ENCODE measurements at places on chromosomes 7 and 10.

GRCh38 chr10:128914681-128915080, 552.4 kb upstream of the MGMT start:
- no peak for DNase-seq

DNA sequence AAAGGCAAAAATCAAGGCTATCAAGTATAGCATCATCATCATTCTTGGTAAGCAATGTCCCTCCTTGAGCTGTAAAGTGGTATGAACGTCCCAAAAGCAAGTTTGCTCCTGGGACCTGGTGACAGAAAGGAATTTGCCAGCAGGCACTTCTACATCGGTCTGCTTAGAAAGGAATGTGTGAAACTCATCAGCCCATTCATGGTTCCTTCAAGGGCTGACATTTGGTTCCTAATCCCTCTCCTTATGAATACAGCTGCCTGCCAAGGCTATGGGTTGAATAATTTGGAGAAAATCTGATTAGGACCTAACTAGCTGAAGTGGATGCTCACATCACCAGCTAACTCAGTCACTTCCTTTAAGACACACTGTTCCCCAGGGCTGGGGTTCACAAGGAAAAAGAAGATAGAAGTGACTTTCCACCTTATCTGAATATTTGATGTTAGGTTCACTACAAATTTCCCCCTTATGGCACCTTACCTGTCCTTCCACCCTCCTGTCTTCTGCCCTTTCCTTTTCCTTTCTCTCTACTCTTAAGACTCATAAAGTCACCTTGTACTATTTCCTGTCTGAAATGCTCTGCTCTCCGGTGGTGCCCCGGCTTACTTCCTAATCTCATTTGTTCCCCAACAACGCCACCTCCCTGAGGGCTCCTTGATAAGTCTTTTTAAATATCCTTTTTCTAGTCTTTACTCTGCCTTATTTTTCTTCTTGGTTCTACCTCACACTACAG, 187.1 kb downstream of the NPSR1 start:
- no peak for DNase-seq

DNA sequence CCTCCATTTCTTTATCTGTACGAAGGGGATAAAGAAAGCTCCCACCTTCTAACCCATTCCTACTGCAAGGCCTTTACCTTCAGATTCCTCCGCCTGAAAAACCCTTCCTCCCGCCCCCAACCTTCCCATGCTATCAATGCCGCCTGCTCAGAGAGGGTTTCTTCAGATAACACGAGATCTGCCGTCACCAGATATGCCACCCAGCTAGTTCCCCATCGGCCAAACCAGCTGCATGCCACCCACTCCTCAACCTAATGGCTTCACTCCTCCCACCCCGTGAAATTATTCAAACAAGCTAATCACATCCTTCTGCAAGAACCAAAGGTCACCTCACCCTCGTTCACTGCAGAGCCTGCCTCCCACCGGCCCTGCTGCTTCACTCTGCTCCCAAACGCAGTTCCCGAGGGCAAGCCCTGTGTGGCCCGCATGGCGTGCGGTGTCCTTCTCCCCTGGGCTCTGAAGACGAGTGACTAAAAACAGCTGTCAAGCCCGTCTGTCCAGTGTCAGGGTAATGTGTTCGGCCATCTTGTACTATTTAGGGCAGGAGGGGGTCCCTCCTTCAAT, 46.8 kb upstream of the TMEM213 start:
- DNase-seq = no peak

- peak; percentile 8 for DNase-seq
Measured at GRCh38 chr7:122468945-122469344, 164.4 kb upstream of the FEZF1 start.

DNA sequence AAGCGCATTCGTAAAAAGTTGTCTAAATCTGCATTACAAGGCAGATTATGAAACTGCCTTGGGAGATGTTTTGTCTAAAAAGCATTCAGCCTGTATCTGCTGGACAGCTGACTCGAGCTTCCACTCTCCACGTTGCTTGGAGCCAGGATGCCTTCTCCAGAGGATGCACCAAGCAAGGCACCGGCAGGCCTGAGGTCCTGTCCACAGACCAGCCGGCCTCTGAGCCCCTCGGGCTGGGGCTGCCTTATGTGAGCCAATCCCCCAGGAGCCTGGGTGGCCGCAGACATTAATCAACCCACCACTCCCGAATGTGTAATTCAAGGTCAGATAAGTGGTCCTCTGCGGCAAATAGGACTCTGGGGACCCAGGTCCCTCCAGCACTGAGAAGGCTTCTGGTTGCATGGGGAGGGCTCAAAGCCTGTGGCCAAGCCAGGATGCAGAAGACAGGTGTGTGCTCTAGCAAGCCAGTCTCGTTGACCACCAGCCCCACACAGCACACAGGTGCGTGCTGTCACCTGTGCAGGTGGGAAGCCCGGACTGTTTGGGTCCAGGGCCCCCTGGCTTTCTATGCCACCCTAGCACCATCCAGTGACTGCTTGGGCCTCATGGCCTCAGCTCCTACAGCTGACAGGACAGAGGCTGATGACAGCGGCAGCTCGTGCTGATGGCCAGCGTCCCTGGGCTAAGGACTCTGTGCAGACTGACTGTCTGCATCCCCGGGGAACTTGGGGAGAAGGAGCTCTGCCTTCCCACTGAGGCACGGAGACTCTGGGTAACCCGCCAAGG, 4.8 kb upstream of the RET start:
- no peak for DNase-seq

- peak; percentile 86 for DNase-seq
Measured at GRCh38 chr10:82942286-82943099, 1067.5 kb downstream of the NRG3 start.

- no peak for DNase-seq
Measured at GRCh38 chr7:131606346-131607290, 50.2 kb upstream of the PODXL start.

DNA sequence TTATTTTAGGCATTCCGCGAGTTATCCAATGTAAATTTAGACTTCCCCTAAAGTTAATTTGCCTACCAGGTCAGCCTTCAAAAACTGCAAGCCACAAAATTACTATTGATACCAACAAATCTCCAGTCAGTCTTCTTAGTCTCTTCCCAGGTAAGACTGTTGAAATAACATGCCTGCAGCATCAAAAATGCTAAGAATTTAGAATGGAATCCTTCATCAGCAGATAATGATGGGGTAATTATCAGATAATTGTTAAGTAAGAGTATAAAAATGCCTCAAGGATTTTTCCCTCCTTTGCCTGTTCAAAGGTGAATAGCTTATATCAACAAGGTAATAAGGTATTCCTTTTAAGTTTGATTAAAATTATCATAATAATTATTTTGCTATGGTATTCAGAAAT, 228.5 kb downstream of the BBS9 start:
- no peak for DNase-seq

DNA sequence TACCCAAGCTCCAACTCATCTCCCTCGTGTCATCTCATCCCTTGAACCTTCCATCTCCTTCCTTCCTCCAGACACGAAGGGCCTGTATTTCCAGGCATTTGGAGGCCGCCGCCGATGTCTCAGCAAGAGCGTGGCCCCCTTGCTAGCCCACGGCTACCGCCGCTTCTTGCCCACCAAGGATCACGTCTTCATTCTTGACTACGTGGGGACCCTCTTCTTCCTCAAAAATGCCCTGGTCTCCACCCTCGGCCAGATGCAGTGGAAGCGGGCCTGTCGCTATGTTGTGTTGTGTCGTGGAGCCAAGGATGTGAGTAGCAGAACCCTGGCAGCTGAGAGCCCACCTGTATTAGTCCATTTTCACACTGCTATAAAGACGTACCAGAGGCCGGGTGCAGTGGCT, 5.5 kb downstream of the FBXO24 start:
- DNase-seq = no peak

- peak; percentile 94 for DNase-seq
Measured at GRCh38 chr10:33008499-33009243, 50.6 kb upstream of the ITGB1 start.

GRCh38 chr7:94031865-94032264, 27.7 kb upstream of the BET1 start:
- no peak for DNase-seq

GRCh38 chr10:95467162-95467599, 94.0 kb downstream of the SORBS1 start:
- peak; percentile 79 for DNase-seq

DNA sequence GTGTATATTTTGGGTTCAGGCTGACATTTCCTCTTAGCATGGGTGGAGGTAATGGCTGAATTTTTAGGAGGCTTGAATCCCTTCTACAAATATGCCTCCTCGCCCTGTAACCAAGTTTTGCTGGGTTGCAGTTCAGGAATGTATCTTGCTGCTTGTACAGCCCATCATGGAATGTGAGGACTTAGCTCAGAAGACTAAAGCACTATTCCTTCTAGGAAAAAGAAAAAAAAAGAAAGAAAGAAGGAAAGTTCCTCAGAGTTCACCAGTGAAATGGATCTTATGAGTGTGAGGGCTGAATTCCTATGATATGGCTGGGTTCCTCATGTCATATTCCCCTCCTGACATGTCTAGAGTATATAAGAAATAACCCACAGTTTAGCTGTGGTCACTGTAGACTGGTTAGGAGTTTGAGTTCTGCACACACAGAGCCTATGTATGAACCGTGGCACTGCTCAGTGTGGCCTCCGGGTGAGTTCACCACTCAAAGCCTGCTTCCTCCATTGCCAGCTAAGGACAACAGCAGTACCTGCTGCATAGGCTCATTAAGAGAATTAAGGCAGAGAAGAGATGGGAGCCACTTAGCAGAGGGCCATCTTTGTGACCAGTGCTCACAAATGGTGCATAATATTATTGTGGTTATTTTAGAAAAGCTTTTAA, 114.0 kb downstream of the TACC2 start:
- DNase-seq = peak; percentile 65

DNA sequence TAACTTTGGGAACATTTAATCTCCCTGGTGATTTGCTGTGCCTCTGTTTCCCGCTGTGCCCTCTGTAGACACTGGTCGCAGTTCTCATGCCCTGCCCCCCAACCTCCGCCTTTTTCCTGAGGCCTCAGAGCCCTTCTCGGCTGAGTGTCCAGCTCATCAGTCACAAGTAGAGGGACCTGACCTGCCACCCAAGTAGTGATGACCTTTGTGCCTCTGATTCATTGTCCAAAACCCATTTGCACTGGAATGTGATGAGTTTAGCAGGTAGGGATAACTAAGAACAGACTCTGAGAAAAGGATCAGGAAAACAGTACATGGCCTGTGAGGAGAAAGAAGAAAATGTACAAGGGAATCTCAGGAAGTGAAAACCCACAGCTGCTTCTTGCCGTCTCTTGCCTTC, 58.8 kb downstream of the LANCL2 start:
- no peak for DNase-seq

GRCh38 chr10:73931767-73932619, 21.1 kb downstream of the PLAU start:
- no peak for DNase-seq

- DNase-seq = peak; percentile 74
Measured at GRCh38 chr7:113289140-113289740, 170.9 kb upstream of the SMIM30 start.

- peak; percentile 15 for DNase-seq
Measured at GRCh38 chr7:117271566-117271965, 51.3 kb downstream of the WNT2 start.

DNA sequence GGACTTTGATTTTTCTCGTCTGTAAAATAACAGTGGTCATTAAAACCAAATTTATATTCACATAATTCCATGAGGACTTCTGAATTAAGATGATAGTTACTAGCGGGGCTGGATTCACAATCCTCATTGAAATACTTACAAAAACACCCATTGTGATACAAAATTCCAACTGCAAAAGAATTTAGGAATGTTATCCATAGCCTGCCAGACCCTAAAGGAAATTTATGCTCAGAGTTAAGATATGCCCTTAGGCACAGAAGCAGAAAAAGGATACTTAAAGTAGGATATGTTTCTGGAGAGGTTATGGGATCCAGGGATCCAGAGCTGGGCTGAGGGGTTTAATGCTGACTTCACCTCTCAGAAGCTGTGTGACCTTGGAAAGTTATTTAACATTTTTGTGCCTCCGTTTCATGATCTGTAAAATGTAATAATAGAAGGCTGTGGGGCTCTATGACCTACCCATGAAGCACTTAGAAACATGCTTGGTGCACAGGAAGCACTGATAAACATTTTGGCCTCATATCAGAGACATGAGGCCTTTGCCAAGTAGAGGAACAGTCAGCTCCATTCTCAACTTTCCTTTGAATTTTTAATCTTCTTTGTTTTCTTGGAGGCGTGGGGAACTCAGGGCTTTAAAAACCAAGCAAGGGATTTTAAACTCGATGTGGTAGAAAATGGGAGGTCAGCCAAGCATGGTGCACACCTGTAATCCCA, 744.7 kb downstream of the KCNMA1 start:
- DNase-seq = no peak

DNA sequence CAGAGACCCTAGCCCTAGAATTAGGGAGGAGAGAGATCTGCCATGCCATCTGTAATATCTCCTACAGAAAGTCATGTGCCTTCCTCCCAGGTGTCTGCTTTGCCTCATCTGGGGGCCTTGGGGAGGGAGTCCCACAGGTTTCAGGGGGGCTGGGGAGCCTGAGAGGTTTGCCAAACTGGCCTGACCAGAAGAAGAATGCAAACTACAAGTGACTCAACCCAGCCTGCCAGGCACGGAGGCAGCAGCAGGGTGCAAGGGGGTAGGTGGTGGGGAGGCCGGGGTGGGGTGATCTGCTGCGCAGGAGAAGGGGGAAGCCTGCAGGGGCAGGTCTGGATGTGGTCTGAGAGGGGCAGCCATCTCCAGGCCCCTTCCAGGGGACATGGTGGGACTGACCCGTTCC, 9.6 kb upstream of the TRIM8 start:
- DNase-seq = no peak

DNA sequence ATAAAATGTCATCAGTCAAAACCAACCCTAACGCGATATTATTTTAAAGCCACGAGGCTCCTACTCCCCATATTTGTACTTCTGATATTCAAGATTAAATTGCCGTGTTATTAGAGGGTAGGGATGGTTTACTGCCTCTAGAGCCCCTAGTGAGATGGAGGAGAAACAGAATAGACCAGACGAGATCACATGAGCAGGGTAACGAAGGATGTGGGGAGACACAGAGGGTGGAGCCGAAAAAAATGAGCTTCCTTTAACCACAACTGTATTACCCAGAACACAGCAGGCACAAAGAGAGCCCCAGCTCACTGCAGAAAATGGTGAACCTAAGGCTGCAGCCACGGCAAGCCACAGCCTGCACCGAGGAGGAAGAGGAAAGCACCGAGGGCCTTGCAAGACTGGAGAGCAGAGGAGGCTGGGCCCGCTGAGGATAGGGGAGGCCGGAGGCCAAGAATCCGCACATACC, 14.3 kb downstream of the ZC3HAV1 start:
- DNase-seq = no peak
